Activated CD4-positive, alpha-beta T cell treated with anti-CD3 and anti-CD28 coated beads for 1 hour (primary cell): ENCODE measurements at places on chromosomes 4 and X.

DNA sequence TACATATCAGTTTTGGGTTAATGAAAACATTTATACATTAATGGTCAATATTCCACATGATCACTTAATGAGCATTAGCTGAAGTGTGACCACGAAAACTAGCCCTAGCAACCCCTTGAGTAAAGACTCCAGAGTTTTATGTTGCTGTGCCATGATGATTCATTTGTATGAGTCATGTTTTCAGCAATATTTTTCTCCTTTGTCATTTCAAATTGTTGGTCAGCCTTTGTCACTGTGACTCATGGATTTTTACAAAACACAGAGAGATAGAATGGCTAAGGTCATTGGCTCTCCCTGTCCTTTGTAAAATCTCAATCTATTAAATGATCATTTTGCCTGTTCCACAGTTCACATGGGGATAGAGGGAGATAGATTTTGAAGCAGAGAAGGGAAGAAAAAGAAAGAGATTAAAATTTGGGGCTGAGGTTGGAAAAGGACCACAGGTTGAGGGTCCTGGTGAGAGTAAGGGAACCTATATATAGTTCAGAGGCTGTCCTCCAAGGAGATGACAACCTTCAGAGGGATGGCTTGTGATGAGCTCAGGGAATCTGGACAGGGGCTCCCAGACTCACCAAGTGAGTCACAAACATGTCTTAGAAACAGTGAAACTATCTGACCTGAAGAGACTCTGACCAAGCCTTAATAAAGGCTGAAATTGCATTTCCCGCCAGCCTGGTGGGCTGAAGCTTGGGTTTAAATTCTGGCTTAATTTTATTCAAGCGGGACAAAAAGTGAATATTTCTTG lies 25.6 kb downstream of the NR0B1 start:
- no peak for DNase-seq

DNA sequence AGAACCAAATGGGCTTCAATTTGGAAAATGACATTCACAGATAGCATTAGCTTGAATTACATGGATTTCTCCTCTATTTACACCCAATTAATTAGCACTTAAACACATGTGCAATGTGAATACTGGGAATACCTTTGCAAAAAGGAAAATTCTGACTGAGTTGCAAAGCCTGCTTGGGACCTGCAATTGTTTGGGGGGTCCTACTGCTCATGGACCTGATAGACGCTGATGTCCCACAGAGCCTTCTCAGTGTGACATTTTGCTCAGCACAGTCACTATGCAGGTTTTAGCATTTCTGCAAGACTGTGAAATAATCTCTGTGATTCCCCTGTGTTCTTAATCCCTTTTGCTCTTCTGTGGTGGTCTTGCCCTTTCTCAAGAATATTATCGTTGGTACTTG lies 101.2 kb upstream of the PGRMC2 start:
- DNase-seq = no peak

DNA sequence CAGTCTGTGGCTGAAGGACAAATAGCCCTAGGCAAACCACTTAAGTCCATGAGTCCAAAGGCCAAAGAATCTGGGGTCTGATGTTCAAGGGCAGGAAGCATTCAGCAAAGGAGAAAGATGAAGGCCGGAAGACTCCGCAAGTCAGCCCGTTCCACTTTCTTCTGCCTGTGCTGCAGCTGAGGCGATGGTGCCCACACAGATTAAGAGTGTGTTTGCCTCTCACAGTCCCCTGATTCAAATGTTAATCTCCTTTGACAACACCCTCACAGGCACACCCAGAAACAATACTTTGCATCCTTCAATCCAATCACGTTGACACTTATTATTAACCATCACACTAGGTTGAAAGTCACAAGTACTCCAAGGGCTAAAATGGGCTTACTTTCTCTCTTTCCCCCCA lies 605.4 kb upstream of the GNPDA2 start:
- no peak for DNase-seq

DNA sequence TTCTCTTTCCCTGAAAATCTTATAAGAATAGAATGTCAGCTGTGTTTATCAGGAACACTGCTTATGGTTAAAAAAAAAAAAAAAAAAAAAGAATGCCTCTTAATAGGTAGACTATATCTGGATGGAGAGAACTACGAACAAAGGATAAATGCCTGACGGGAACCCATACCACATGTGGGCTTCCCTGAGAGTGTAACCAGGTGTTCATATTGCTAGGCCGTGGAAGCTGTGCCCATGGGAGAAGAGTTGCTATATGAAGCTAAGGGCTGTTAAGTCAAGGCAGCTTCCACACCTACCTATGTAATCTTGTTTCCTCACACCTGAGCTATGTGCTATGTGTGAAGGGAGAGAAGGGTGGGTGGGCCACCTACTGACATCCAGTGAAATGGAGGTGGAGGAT lies 27.3 kb downstream of the TMEM184C start:
- DNase-seq = no peak

DNA sequence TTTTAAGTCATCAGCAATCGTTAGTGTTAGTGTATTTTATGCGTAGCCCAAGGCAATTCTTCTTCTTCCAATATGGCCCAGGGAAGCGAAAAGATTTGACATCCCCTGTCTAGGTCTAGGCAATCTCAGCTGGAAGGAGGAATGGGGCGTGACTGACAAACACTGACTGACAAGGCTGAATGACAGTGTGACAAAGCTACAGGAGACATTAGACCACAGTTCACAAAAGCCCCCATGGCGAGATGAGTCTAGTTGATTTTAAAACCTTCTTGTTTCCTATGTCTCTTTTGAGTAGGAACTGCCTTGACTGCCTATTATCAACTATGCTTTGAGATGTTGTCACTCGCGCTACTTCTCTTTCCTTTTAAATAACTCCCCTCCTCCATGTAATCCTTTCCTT lies 42.3 kb downstream of the QRFPR start:
- no peak for DNase-seq

DNA sequence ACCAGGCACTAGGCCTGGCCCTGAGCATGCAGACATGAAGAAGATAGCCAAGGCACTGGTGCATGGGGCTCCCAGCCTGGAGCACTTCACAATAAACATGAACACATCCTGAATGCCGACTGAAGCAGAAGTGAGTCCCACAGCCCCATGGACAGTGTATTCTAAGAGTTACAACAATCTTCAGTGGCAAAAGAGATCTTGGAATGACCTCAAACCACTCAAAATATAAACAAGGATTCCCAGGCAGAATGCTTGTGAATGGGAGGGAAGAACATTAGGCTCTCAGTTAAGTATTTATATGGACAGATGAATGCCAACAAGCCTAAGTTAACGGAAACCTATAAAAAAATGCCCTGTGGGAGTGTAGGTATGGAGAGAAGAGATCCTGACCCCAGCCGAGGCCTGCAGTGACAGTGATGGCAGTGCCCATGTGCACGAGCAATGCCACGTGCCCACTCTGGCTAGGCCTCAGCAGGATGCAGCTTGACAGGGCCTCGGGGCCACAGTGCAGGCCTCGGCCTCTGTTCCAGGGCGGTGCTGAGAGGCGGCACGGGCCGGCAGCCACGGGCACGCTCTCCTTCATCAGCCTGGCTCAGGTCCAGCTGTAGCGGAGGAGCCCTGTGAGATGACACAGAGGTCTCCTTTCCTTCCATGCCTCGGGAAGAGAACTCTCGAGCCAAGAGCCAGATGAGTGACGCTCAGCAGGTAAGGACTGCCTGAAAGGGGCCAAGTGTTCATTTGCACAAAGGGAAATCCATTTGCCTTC lies 49.2 kb downstream of the IRF2 start:
- DNase-seq = no peak

GRCh38 chr4:23945451-23946017 lies 55.7 kb upstream of the PPARGC1A start:
- DNase-seq = no peak

GRCh38 chrX:14729058-14729457 lies 143.8 kb downstream of the FANCB start:
- DNase-seq = no peak

DNA sequence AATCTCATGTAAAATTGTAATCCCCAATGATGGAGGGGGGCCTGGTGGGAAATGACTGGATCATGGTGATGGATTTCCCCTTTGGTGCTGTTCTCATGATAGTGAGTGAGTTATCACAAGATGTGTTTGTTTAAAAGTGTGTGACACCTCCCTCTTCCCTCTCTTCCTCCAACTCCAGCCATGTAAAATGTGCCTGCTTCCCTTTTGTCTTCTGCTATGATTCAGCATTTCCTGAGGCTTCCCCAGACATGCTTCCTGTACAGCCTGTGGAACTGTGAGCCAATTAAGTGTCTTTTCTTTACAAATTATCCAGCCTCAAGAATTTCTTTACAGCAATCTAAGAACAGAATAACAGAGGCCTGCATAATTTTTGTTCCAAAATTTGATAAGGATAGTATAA lies 85.2 kb downstream of the ANAPC10 start:
- no peak for DNase-seq

DNA sequence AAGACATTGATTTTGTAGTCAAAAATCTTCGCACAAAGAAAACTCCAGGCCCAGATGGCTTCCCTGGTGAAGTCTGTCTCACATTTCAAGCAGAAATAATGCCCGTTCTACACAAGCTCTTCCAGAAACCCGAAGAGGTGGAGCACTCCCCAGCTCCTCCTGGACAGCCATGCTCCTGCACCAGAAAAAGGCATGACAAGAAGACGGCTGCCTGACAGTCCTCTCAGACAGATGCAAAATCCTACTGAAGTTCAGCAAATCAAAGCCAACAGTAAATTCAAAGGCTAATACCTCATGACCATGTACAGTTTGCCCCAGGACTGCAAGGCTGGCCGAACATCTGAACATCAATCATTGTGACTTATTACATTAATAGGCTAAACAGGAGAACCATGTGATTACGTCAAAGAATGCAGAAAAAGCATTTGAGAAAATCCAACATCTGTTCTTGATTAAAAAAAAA lies 30.8 kb upstream of the MXD4 start:
- DNase-seq = no peak

DNA sequence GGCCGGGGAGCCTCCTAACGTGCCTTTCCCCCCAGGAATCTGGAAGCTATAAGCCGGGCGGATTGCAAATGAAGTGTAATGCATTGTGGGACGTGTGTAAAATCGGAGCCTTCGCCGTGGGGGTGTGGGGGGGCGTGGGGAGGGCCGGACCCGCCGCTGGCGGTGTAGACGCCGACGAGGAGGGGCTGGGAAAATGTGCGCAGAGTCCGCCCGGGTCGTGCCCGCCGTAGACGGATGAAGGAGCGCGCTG lies 1.3 kb downstream of the STOX2 start:
- no peak for DNase-seq

- DNase-seq = no peak
Measured at GRCh38 chrX:119251386-119251785, 15.3 kb downstream of the PGRMC1 start.

DNA sequence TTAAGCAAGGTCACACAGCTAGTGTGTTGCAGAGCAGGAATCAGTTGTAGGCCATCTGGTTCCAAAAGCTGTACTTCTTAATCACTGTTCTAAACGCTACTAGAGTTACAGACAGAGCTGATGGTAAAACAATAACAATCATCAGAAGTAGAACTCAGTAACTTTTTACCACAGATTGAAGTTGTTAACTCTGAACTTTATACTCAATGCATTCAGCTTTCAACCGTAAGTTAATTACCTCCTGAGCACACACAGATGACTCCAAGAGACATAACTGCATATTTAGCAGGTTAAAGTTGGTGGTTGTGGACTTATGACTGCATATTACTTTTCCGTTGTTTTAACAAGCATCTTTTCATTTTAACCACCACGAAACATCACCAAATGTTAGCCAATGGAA lies 127.3 kb downstream of the PRSS12 start:
- no peak for DNase-seq

DNA sequence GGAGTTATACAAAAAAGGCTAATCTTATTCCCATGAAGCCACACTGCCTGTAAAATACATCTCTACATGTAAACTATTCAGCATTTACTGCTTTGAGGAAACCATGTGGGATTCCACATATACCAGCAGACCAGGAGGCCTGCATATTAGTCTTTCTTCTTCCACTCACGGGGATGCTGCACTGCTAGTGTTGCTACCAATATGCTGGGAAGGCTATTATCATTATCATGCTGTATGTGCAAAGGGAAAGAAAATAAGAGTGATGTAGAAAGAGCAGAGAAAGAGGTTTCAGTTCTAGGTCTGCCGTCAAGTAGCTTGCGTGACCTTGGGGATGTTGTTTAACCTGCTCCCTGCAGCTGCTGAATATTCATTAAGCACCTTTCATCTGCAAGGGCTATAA lies 61.0 kb downstream of the MGST2 start:
- DNase-seq = no peak

GRCh38 chr4:87489678-87490077 lies 39.5 kb downstream of the SPARCL1 start:
- DNase-seq = no peak

DNA sequence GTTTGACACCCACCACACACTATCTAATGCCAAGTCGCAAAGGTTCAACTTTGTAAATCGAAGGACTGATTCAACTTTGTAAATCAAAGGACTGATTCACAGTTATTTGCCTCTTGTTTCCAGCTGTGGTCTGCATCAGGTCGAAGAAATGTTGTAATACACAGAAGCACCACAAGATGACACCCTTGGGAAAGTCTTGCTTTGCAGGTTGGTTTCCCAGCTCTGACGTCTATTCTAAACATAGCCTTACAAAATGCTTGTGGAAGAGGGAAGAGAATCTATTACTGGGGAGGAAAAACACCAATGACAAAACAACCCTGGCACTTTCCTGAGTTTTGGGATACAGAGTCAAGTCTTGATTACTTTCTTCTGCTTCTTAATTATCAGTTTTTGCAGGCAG lies 35.3 kb downstream of the SUPT20HL1 start:
- peak; percentile 10 for DNase-seq

DNA sequence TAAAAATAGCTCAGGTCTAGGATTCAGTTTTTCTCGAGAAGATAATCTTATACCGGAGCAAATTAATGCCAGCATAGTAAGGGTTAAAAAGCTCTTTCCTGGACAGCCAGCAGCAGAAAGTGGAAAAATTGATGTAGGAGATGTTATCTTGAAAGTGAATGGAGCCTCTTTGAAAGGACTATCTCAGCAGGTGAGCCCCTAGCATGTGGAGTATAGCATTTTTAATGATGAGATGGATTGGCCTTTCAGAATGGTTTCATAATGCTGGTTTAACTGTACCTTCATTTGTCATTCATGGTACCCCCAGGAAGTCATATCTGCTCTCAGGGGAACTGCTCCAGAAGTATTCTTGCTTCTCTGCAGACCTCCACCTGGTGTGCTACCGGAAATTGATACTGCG lies 79.4 kb downstream of the SLC10A6 start:
- DNase-seq = no peak

GRCh38 chr4:184439856-184440594 lies 34.3 kb downstream of the IRF2 start:
- DNase-seq = no peak

- no peak for DNase-seq
Measured at GRCh38 chrX:150229481-150229880, 133.6 kb upstream of the MAMLD1 start.
